ENCODE measurements at places on chromosomes 16 and 17.

GRCh38 chr17:4708436-4708835 lies 2.0 kb upstream of the ARRB2 start:
- H3K4me1 ChIP-seq, result peaks cover 25% of the 10 kb centered on the region
- no peak for DNase-seq
- no peaks in the 10 kb centered on the region for H3K27me3 ChIP-seq
- H3K27ac ChIP-seq, result no peak overlapping the region

- peak; percentile 69 for DNase-seq
- H3K27me3 ChIP-seq, result no peaks in the 10 kb centered on the region
- H3K27ac ChIP-seq, result peak overlapping the region; percentile 61
- no peak overlapping the region for H3K4me3 ChIP-seq
- no peaks in the 10 kb centered on the region for H3K36me3 ChIP-seq
Observed at GRCh38 chr16:72739577-72739976, 308.4 kb downstream of the ZFHX3 start.

DNA sequence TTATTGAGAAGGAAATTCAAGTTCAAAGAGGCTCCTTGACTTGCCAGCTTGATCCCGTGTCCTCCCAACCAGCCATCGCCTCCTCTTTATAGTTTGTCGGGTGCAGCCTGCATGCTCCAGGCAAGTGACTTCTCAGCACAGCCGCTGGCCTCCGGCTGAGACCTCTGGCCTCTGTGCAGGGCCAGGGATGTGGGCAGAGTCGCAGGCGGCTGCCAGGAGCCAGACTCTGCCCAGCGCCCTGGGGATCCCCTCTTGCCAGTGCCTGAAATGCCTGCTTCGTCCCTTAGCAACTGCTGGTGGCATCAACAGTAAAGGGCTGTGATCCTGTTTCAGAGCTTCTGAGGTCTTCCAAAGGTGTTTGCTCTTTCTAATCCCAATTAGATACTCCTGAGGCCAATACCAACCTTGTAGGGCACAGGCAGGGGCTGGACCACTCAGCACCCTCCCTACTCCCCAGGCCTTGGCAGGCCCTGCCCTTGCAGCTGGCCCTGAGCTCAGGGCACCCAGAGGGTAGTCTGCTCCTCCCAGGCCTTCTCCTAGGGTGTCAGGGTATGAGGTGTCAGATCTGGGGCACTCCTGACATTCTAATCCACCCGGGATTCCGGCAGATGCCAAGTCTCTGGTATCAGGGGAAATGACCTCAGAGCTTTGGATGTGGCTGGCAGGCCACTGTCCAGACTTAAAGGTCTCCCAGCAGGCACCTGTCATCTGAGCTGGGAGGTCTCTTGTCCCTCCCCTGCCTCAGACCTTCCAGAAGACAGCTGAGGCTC lies 68.0 kb upstream of the SIAH1 start:
- H3K36me3 ChIP-seq, result no peaks in the 10 kb centered on the region
- peaks cover 4% of the 10 kb centered on the region for H3K4me1 ChIP-seq
- no peak overlapping the region for H3K4me3 ChIP-seq
- H3K27ac ChIP-seq, result no peak overlapping the region

DNA sequence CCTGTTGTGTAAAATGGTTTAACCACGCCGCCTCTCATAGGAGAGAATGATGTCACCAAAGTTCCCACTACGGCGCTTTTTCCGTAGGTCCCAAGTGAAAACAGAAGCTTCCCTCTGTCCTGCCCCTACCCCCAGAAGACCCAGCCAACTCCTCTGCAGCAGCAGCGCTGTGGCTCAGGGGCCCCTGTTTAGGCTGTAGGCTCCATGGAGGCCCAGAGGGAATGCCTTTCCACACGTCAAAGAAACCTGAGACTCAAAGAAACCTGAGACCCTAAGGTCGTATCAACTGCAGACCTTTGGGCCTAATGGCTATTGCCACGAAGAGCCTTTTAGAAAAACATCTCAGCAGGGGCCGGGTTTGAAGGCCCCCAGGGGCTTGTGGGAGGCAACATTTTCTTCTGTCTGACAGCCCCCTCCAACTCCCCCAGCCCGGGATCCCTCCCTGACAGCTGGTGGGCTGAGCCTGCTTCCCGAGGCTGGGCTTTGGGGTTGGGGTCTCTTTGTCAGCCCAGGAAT lies 43.1 kb upstream of the MEAK7 start:
- no peaks in the 10 kb centered on the region for H3K36me3 ChIP-seq
- no peak overlapping the region for H3K27ac ChIP-seq
- no peaks in the 10 kb centered on the region for H3K27me3 ChIP-seq
- DNase-seq, result no peak

DNA sequence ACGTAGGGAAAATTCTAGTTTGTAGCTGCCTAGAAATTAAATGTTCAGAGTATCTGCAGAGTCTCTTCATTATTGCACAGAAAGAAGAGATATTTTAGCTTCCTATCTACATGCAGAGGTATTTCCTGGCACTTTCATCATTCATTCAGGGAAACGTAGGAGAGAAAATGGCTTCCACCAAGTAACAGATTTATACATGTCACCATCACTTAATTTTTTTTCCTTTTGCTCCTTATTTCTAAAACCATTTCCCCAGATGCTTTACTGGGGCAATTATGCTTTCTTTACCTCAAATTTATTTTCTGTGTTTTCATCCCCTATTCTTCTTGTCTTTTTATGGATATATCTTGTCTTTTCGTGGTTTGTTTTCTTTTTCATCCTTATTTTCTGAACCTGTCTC lies 18.5 kb downstream of the ATP6V0A1 start:
- no peaks in the 10 kb centered on the region for H3K27me3 ChIP-seq
- H3K27ac ChIP-seq, result no peak overlapping the region
- no peak overlapping the region for H3K4me3 ChIP-seq
- no peak for DNase-seq
- H3K4me1 ChIP-seq, result peaks cover 11% of the 10 kb centered on the region

GRCh38 chr17:16463358-16464302 lies 28.4 kb downstream of the LRRC75A start:
- H3K4me1 ChIP-seq, result peaks cover 4% of the 10 kb centered on the region
- H3K36me3 ChIP-seq, result peaks cover 16% of the 10 kb centered on the region
- H3K27me3 ChIP-seq, result no peaks in the 10 kb centered on the region
- H3K4me3 ChIP-seq, result no peak overlapping the region
- DNase-seq, result no peak
- H3K27ac ChIP-seq, result no peak overlapping the region

DNA sequence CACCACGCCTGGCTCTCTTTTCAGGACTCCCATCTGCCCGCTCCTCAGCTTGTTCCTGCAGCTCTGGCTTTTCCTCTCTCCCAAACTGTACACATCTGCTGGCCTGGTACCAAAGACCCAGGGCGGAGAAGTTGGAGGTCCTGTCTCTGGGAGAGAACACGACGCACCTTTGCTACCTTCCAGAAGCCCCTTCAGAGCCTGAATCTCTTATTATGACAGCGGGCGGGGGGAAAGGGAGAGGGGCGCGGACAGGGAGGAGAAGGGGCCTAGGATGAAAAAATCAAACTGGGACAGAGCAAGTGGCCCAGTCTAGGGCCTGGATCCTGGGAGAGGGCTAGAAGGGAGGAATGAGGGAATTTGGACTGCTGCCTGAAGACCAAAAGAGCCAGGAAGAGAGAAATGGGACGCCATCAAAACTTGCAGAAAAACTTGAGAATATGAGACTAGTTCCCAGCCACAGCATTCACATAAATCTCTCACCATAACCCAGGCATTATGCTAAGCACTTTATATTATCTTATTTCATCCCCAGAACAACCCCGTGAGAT lies 2.5 kb upstream of the PER1 start:
- H3K4me3 ChIP-seq, result no peak overlapping the region
- DNase-seq, result no peak
- H3K27me3 ChIP-seq, result no peaks in the 10 kb centered on the region
- peak overlapping the region; percentile 98 for H3K27ac ChIP-seq

- H3K4me1 ChIP-seq, result 0 out of 2 replicates have a peak, but pooled peaks cover under 1% of the 10 kb centered on the region
- no peak for DNase-seq
- H3K27ac ChIP-seq, result no peak overlapping the region
- peaks cover 5% of the 10 kb centered on the region for H3K36me3 ChIP-seq
- H3K27me3 ChIP-seq, result no peaks in the 10 kb centered on the region
Observed at GRCh38 chr16:81451753-81452680, 7.4 kb downstream of the CMIP start.

GRCh38 chr16:81758376-81758775 lies 20.7 kb upstream of the PLCG2 start:
- no peak overlapping the region for H3K27ac ChIP-seq
- no peaks in the 10 kb centered on the region for H3K36me3 ChIP-seq
- H3K27me3 ChIP-seq, result 0 out of 2 replicates have a peak, but pooled peaks cover 2% of the 10 kb centered on the region
- H3K4me3 ChIP-seq, result no peak overlapping the region

GRCh38 chr17:76958974-76959373 lies 90.8 kb downstream of the MGAT5B start:
- H3K4me1 ChIP-seq, result no peaks in the 10 kb centered on the region
- H3K36me3 ChIP-seq, result no peaks in the 10 kb centered on the region
- H3K27ac ChIP-seq, result no peak overlapping the region
- no peak overlapping the region for H3K4me3 ChIP-seq
- DNase-seq, result no peak

GRCh38 chr16:19432429-19432828 lies 14.7 kb downstream of the TMC5 start:
- H3K27ac ChIP-seq, result no peak overlapping the region
- no peaks in the 10 kb centered on the region for H3K4me1 ChIP-seq
- H3K4me3 ChIP-seq, result no peak overlapping the region
- no peak for DNase-seq

DNA sequence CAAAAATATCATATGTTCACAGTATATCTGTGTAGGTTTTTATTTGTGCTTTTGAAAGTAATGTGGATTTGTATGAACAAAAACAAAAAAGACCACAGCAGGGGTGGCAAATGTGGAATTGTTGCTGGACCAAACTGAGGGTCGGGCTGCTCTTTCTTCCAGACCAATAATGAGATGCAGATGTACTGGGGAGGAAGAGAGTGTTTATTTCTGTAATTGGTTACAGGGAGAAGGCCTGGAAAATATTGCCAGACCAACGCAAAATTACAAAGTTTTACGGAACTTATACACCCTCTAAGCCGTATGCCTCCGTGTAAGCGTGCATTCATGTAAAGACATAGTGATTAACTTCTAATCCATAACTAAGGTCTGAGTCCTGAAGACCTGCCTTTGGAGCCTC lies 353.9 kb upstream of the C16orf82 start:
- H3K27me3 ChIP-seq, result peaks cover 4% of the 10 kb centered on the region
- no peak for DNase-seq
- H3K36me3 ChIP-seq, result no peaks in the 10 kb centered on the region
- no peaks in the 10 kb centered on the region for H3K4me1 ChIP-seq
- no peak overlapping the region for H3K27ac ChIP-seq

- no peak overlapping the region for H3K27ac ChIP-seq
- H3K27me3 ChIP-seq, result no peaks in the 10 kb centered on the region
- no peaks in the 10 kb centered on the region for H3K36me3 ChIP-seq
- H3K4me1 ChIP-seq, result no peaks in the 10 kb centered on the region
Observed at GRCh38 chr17:67620636-67621035, 97.1 kb upstream of the NOL11 start.

DNA sequence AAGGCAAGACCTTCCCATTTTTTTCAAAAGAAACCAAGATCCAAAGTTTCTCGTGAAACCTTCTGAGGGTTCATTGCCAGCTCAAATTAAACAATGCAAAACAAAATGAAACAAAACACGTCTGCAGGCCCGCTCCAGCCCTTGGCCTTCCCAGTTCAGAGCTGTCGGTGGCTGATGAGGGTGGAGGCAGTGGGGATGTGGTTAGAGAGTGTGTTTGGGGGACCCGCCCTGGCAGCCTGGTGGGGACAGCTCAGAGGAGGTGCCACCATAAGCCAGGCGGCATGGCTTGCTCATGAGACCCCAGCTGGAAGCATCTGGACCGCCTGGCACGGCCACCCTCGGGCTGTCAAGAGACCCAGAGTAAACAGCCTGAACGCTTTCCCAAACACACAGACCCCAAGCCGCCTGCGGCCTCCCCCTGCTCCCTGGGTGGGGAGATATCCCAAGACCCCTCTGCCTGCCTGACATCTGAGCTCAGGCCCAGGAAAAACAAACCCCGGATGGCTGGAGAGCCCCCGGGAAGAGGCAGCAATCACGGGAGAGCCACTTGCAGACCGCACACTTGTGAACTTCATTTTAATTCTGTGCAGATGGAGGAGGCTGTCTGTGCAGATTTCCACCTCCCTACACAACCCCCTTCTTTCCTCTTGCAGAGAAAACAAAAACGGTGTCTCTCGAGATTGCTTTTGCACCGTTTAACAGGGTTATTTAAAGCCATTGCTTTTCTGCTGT lies 35.4 kb upstream of the LITAF start:
- peaks cover 27% of the 10 kb centered on the region for H3K4me1 ChIP-seq
- peak; percentile 70 for DNase-seq
- H3K27ac ChIP-seq, result peak overlapping the region; percentile 32
- no peaks in the 10 kb centered on the region for H3K36me3 ChIP-seq
- H3K4me3 ChIP-seq, result peak overlapping the region; percentile 23
- H3K27me3 ChIP-seq, result no peaks in the 10 kb centered on the region

Data from SJSA1 (cell line).